Mesenteric fat pad (tissue), 1 donor: ENCODE measurements at places on chromosomes 12 and 14. TPM values are rescaled to one million over a fixed set of nuclear protein-coding genes. Genes with fewer than 3 reads are reported as not detected.

DNA sequence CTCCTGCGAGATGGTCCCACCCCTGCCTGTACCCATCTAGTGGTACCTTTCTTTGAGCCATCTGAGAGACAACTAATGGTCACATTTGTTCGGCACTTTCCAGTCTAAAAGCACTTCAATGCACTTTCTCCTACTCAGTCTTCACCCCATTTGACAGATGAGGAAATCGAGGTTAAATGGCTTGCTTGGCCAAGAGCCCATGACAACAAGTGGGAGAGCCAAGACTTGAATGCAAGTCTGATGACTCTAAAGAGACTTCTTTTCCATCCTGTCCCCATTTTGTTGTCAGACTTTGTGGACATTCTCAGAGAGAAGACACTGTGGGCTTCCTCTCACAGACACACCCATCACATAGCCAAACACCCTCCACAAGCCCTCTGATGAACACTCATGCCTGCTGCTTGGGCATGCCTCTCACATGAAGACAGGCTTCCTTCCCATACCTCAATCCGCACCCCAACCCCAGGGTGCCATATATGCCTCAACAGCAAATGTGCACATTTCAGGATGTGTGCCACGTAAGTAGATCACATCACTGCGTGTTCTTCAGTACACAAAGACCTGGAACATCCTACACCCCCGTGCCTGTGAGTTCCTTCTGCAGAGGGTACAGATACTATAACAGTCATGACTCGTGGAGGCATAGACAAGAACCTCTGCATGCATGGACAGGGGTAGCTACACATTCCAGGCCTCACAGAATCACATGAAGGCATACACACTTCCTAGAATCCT lies 805 bp downstream of the MYH7 start:
- peak; percentile 12 for DNase-seq

DNA sequence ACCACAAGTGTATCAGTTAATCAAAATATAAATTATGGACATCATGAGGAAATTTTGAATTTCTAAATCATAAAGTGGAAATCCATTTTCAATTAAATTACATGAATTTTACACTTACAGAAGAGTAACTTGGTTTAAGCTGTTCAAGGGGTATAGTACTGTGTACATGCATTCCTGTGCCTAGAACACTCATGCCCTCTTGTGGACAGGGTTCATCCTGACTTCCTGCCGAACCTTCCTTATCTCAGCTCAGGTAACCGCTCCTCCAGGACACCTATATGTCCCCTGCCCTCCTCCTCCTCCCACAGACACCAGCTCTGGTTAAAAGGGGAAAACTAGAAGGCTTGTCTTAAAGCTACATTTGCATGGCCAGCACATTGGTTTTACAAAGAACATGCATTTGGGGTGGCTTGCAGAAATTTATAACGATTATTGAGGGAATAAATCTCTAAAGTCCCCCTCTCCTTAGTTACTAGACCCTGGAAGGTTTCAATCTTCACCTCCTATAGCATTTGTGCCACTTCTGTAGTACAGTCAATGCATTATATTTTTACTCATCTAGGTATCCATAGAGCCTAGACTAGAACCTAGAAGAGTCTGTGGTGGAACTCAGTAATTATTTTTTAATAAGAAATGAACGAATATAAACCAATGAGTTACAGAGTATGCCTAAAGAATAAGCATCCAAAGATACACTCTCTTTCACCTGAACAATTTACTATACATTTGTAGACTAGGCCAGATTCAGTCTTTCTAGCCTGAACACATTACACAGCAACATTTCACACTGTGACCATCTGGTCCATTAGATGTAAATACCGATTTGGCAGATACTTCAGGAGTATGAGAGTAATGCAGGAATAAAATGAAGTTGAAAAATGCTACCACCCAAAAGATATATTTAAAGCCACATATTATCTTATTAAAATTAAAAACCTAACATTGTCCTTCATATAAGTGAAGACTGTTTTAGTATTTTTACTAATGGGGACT lies 345.6 kb downstream of the PAWR start:
- no peak for DNase-seq

GRCh38 chr14:68791902-68792677 lies 777 bp downstream of the ZFP36L1 start:
- DNase-seq: no peak

DNA sequence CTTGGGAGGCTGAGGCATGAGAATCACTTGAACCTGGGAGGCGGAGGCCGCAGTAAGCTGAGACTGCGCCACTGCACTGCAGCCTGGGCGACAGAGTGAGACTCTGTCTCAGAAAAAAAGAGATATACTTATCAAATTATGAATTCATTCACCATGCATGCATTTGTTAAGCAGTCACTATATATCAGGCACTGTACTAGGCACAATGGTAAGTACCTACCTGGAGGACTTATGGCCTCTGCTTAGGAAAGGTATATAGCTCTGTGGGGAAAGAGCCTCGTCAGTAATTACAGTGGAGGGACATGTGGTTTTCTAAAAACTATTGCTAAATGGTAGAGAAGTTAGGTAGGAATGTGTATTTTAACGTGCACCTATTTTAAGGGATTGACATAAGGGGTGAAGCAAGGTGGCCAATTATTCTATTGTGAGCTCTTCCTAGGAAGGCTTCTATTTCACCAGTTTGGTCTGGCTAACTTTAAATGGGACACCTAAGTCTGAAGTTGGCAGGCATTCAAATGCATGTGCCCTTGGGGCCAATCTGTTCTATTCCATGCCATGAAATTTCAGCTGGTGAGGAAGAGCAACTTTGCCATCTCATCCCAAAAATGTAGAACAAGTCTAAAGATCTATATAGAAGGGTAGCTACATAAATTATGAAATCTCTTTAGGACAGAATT lies 15.0 kb downstream of the TCP11L2 start:
- DNase-seq: no peak

DNA sequence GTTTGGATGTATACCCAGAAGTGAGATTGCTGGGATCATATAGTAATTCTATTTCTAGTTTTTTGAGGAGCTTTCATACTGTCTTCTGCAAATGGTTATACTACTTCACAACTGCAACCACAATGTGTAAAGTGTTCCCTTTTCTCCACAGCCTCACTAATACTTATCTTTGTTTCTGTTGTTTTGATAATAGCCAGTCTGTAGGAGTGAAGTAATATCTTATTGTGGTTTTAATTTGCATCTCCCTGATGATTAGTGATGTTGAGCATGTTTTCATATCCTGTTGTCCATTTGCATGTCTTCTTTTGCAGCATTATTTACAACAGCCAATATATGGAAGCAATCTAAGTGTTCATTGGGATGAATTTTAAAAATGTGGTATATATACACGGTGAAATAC lies 29.9 kb downstream of the GABARAPL1 start:
- DNase-seq: no peak

DNA sequence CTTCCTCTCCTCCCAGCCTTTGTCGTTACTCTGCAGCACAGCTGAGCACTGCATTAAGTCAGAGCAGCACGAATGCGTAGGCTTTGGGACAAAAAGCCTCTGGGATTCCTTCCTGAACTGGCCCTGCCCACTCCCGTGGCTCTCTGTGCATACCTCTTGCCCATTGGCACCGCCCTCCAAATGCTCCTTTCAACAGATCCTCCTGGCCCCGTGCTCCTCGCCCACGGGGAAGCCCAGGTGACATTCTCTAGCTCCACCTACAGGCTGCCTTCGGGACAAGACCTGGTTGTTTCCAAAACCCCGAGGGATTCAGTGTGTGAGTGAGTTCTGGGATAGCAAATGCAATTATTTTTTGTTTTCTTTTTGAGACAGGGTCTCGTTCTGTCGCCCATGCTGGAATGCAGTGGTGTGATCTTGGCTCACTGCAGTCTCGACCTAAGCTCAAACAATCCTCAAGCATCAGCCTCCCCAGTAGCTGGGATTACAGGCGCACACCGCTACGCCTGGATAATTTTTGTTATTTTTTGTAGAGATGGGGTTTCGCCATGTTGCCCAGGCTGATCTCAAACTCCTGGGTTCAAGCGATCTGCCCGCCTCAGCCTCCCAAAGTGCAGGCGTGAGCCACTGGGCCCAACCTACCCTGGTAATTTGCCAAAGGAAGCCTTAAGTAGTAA lies 17.9 kb upstream of the TDRD9 start:
- no peak for DNase-seq

- DNase-seq: no peak
Measured at GRCh38 chr14:20487396-20487725, 18.0 kb upstream of the RNASE10 start.

DNA sequence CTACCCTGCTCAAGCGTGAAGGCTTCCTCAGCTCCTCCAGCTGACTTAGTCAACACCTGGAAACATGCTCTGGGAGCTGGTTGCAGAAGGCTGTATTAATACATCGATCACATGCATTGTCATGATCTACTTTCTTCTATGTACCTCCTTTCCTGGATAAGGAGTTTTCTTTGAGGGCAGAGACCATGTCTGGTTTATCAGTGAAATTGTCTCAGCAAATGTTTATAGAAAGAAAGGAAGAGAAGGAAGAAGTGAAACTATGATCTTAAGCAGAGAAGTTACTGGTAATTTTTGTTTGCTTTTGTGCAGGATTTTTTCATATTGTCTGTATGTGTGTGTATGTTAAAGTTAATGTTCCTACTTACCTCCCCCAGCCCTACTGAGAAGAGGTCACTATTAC lies 4.5 kb downstream of the DYRK4 start:
- no peak for DNase-seq

PARPBP gene
- 2.3 TPM for total RNA-seq

GRCh38 chr14:74599321-74599761 lies 12.7 kb downstream of the LTBP2 start:
- no peak for DNase-seq

- DNase-seq: no peak
Measured at GRCh38 chr14:75648066-75648838, 12.4 kb downstream of the ERG28 start.

GRCh38 chr12:53500142-53500775 lies 824 bp upstream of the TARBP2 start:
- DNase-seq: no peak

DNA sequence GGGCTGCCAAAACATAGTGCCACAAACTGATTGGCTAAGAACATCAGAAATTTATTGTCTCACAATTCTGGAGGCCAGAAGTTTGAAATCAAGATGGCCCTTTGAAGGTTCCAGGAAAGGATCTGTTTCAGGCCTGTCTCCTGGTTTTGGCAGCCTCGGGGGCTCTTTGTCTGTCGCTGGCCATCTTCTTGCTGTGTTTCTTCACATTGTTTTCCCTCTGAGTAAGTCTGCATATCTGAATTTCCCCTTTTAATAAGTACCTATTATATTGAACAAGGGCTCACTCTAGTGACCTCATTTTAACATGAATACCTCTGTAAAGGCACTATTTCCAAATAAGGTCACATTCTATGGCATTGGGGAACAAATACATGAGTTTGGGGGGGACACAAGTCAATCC lies 467.1 kb upstream of the MGAT4C start:
- DNase-seq: no peak

GRCh38 chr12:13199592-13199991 lies 3.1 kb downstream of the EMP1 start:
- no peak for DNase-seq

GRCh38 chr14:90355540-90356518 lies 24.1 kb upstream of the NRDE2 start:
- no peak for DNase-seq

- DNase-seq: no peak
Measured at GRCh38 chr12:121579190-121579791, 1.5 kb downstream of the KDM2B start.
